NCI-H460 (cell line): ENCODE measurements at places on chromosomes 1 and 21. TPM values are rescaled to one million over a fixed set of nuclear protein-coding genes. Genes with fewer than 3 reads are reported as not detected.

- DNase-seq = no peak
These were observed 48.3 kb upstream of the C1orf174 start for GRCh38 chr1:3948344-3948743.

- DNase-seq = no peak
These were observed 156.4 kb downstream of the PATJ start for GRCh38 chr1:61898658-61899057.

DNA sequence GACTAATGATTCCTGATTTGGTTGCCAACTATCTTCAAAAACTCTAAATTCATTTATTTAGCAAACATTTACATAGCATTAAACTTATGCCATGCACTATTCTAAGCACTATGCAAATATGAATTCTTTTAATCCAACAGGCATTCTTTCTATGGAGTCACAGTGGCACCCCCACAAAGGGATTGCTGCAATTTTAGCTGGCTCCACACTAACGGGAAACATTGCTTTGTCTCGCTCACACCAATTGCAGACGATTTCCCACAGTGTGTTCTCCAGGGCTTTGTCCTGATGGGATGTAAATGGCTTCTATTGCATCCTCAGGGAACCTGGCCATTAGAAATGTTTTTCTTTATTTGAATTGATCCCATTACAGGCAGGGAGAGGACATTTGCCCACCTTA lies 259.1 kb downstream of the BARHL2 start:
- DNase-seq = no peak

Gene SLAMF7
- total RNA-seq = not detected in 2 replicates

DNA sequence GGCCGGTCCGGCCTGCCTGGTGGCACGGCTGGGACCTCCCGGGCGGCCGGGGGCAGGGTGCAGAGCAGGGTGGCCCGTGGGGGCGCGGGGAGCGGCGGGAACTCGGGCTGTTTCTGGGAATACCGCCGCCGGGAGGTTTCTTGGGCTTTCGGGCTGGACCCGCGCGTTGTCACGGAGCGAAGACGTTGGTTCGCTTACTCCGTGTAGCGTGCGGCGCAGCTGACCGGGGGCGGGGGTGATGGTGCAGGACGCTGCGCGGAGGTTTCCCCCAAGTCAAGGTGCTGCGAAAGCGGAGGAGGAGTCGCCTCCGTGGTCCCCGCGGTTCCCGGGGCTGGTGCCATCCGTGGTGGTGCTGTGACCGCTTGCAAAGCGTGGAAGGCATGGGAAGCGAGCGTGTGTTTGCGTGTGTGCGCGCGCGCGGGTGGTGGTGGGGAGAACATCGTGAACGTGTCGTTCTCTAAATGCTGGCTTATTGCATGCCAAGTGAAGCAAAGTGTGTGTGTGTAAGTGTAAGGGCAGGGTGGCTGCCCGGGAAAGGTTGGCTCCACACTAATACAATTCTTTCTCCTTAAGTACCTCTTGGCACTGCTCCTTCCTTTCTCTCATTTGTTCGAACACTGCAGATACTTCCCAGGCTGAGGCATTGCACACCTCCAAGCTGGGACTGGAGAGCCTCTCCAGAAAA lies 1.1 kb downstream of the RYR2 start:
- no peak for DNase-seq

GRCh38 chr1:246513619-246514343 lies 6.7 kb upstream of the SMYD3 start:
- no peak for DNase-seq

GRCh38 chr1:182262425-182262824 lies 129.2 kb downstream of the GLUL start:
- no peak for DNase-seq

DNA sequence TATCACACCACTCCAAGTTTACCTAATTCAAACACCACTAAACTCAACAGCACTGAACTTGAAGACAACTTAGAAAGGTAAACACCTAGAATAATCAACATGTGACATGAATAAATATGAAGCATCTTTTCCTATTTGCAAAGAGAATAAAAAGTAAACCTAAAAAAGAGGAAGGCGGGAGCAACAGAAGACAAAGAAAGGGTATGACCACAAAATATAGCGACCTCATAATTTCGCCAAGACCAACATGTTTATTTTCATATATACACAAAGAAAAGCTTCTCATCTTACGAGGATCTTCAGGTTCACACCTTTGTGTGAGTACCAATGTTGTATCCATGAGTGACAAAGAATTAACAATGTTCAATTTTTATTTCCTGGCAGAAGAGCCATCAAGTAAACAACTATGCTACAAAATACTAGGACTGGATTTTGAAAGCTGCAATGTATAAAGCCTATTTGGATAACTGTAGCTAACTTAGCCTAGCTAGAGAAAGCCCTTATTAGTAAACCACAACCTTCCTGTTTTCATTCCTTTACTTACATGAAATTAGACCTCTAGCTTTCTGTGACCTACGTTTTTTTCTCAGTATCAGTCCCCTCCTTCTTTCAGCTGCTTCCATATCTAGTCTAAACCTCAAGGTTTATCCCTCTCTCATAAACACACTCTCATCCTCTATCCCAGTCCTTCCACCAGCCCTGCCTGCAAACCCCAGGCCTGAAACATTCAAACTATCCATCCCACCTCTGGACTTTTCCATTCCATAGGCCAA lies 21.3 kb upstream of the PHTF1 start:
- no peak for DNase-seq

DNA sequence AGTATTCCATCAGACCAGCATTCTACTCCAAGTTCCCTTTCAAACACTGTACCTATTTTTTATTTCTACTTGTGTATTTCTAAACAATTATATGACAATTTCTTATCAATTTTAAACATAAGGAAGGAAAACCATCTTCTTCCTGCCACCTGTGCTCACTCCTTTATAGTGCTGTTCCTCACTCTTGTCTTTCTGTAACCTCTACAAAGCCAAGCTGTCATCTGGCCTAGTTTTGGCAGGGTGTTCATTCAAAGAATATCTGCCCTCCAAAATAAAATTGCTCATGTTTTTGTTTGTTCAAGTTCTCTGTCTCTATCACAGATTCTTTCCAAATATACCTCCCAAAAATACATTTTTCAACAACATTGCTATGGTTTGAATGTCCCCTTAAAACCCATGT lies 360.2 kb downstream of the VAV3 start:
- DNase-seq = no peak

DNA sequence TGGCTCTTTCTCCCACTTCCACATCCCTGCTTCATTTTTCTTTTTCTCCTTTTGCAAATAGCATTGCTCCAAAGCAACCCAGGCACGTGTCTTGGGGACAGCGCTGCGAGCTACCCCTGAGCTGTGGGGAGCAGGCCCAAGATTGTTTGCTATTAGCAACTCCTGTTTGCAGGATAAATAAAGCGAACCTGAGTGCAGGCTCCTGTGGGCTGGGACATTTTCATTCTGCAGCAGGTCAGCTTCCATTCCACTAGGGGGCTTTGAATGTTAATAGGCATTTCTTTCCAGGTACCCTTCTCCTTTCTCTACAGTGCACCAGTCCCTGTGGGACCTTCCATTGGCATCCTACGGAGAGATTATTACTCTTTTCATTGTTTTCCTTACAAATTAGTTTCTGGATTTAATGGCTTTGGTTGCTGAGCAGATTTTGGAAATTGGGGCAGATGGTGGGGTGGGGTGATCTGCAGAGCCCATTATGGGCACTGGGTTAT lies 54.0 kb downstream of the OLFML3 start:
- DNase-seq = peak; percentile 1

DNA sequence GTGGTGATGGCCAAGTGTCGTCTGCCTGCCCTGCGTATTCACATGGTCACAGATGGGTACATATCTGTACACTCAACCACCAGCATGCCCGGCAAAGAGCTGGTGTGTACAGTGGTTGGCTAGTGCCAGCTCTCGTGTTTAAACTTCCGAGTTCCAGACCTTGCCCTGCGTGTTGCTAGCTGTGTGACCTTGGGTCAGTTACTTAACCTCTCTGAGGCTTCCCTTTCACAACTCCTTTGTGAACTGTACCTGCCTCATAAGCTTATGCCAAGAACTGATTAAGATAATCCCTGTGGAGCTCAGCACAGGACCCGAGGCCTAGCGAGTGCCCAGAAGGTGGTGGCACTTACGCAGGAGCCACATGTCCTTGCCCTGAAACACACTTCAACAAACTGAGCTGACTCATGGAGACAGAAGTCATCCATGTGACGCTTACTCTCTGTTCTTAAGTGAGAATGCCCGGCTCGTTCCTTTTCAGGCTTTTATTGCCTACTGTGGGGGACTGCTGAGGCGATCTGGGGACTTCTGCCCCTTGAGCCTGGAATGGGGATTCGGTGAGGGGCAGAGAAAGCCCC lies 55.4 kb downstream of the ALPL start:
- DNase-seq = no peak

Gene PLA2G2D
- total RNA-seq = not detected in 2 replicates

DNA sequence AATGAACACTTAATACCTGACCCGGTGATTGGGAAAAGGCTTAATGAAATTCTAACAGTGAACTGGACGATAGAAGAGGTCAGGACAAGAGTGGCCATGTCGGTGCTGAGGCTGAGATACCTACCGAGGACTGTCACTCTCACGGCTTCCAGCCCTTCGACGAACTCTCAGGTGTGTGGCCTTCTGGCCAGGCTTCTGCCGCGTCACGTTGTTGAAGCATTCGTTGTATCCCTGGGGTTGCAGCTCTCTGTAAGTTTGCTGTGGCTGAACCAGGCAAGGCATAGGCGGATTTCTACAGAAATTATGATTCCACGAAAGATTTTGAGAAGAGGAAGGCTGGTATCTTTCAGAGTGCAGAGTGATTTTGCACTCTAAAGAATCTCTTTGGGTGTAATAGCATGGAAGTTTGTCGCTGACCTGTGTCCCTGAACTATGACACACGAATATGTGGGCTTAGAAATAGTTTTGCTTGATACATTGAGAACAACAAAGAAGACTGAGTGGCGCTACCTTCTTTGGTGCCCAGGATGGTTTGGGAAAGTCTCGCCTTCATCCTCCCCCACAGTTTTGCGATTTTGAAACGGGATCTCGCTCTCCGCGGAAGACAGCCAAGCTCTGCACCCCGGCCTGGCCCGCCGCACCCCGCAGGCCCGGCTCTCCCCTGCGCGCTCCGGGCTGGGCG lies 403 bp upstream of the EPHX4 start:
- no peak for DNase-seq

- no peak for DNase-seq
These were observed 89.7 kb downstream of the SMYD2 start for GRCh38 chr1:214370615-214371014.

GRCh38 chr1:239816081-239816782 lies 275.5 kb upstream of the FMN2 start:
- peak; percentile 86 for DNase-seq

Gene CD48
- total RNA-seq = not detected in 2 replicates

Gene FNDC7
- total RNA-seq = not detected in 2 replicates

Gene SLC25A34
- total RNA-seq = 0.12 TPM in 1 of 2 replicates, not detected in the other

DNA sequence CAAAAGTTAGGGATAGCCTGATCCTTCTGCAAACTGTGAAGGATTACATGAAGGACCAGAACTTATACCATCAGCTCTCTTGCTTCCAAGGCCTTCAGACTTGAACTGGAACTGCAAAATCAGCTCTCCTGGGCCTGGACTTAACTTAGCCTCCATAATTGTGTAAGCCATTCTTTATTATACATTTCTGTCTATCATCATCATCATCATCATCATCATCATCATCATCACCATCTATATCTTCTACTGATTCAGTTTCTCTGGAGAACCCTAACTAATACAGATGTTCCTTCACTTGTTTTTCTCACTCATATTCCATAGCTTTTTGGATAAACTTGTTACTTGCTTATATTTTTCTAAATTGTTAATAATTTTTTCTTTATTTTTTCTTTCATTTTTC lies 50.0 kb downstream of the PAPPA2 start:
- no peak for DNase-seq

Gene ALPL
- total RNA-seq = 0.12 and 0.26 TPM in 2 replicates

DNA sequence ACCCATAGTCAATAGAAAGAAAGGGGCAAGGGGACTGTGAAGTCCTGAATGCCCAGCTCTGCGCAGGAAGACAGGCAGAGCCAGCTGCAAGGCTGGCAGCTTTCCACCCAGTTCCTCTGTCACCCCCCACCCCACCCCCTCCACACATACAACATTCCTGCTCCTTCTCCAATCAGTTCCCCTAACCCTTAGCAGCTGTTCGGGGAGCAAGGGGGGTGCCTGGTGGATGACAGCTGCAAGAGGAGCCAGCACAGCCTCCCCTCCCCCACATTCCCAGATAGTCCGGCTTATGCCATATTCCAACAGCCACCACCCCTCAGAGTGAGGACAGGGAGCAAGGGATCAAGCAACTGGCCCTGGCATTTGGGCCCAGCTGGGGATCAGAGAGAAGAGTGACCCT lies 9.7 kb downstream of the ARHGEF2 start:
- no peak for DNase-seq

GRCh38 chr1:207605444-207606361 lies 39.2 kb upstream of the CR1L start:
- DNase-seq = no peak

Gene CRYAA
- not detected in 2 replicates for total RNA-seq
